Hippocampal formation (tissue), 2 donors: ENCODE measurements at places on chromosomes 13 and 19.
A peak's percentile ranks its signal among the peaks of the same experiment; 100 is the strongest.

DNA sequence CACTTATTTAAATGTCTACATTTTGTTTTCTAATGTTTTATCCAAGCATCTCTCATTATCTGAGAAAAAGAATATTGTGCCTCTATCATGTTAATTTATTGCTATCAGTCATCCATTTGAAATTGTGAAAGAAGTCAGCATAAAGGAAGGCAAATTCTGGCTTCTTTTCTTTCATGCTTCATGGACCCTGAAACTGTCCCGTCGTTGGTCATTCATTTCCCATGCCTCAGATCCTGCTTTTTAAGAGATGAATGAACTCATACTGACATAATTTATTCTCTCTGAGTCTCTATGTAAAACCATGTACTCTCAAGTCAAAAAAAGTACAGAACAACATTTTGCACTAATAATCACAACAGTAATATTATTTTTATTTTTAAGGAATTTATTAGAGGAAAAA is 2512.0 kb downstream of the PCDH9 start:
- no peak for DNase-seq

GRCh38 chr19:5336195-5336965 is 4.2 kb downstream of the PTPRS start:
- no peak for DNase-seq

GRCh38 chr13:113186061-113186900 is 22.2 kb downstream of the PCID2 start:
- DNase-seq: no peak

GRCh38 chr19:4636151-4636717 is 3.1 kb upstream of the TNFAIP8L1 start:
- peak; percentile 39 for DNase-seq

DNA sequence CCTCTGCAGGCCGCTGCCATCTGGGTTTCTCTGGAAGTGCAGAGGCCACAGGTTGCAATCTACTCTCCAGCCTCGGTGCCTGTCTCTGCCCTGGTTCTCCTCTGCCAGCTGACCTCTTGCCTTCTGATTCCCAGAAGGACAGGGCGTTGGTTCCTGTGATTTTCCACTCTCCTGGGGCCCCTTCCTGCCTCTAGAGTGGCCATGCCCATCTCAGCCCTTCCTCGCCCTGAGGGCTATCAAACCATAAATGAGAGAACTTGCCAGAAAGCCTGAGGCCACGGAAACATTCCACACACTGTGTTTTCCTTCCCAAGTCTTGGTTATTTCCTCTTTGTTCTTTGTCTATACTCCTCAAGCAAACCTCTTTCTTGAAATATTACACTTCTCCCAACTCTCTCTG is 146.2 kb downstream of the SHISA2 start:
- no peak for DNase-seq

- no peak for DNase-seq
Observed at GRCh38 chr13:73065665-73066340, 7.0 kb downstream of the KLF5 start.

DNA sequence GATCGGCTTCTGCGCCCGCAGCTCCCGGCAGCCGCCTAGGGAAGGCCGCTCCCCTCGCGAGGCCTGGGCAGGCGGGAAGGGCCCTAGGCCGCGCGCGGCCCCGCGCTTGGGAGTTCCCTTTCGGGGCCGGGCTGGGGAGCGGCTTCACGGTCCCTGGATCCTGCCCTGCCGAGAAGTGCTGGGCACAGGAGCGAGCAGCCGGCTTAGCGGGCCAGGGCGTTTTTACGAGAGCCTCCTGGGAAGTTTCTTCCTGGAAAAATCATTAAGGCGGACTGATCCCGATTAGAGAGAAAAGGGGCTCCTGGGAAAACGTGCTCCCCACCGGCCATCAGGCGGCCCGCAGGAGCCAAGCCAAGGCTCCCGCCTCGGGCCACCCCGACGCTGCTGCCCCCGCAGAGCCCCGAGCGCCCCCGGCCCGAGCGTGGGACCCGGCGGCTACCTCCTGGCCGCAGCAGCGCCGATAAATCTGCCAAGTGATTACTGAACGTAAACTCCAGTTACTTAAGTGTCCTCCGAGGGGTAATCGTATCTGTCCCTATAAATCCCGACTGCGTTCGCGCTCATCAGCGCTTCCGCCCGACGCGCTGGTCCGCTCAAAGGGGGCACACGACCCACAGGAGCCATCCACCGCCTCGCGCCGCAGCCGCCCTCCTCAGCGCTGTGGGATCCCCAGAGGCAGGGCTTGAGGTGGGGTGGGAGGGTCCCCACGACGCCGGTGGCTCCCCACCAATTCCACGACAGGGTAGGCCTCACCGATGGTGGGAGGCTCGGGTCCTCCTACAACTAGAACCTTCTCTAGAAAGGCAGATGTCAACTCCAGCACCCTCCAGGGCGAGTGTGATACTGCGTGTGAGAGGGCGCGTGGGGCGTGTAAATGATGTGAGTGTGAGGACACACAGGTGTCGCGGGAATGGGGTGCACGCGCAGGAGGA is 2.8 kb downstream of the ZIC5 start:
- DNase-seq: no peak

DNA sequence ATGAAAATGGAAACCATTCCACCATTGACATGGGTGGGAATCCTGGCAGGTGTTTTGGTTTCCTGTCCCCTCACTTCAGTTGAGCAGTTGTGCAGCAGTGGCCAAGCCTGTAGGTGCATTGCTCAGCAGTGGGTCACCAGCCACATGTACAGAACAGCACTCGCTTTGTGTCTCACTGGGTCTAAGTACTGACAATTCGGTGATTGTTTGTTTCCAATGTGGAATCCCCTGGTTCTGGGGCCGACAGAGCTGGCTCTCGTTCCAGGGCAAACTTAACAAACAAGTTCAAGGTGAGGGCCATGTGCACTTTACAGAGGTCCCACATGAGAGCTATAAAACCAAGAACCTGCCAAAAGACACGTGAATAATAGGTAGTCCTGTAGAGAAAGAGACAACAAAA is 54.1 kb upstream of the SPATA13 start:
- DNase-seq: peak; percentile 47

DNA sequence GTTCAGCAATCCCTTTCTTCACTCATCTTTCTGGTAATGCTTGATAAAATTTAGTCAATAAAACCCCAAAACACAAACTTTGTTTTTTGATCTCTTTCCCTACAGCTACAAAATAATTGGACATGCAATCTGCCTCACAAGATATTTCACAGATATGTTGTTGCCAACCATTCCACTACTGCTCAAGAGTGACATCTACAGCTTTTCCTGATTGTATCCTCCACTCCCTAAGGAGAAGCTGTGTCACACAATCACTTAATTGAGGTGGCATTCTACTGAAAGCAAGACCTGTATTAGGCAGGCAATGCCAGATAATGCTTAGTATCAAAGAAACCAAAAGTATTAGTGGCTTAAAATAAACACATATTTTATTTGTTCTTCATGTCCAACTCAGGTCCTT is 1646.2 kb upstream of the SPRY2 start:
- DNase-seq: no peak

DNA sequence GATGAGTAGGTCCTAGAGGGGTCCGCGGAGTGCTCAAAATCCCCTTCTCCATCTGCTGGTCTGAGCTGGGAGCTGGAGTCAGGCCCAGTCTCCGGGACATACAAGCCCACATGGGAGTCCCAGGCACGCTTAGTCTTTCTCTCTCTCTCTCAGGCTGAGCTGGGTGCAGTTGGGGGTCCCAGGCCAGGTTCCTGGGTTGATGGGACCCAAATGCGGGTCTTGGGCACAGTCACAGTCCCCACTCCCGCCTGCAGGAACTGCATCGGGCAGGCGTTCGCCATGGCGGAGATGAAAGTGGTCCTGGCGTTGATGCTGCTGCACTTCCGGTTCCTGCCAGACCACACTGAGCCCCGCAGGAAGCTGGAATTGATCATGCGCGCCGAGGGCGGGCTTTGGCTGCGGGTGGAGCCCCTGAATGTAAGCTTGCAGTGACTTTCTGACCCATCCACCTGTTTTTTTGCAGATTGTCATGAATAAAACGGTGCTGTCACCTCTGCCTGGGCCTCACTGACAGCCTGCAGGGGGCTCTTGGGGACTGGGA is 23.8 kb downstream of the CYP4F12 start:
- no peak for DNase-seq

- DNase-seq: no peak
Observed at GRCh38 chr13:66943530-66943929, 286.6 kb downstream of the PCDH9 start.

DNA sequence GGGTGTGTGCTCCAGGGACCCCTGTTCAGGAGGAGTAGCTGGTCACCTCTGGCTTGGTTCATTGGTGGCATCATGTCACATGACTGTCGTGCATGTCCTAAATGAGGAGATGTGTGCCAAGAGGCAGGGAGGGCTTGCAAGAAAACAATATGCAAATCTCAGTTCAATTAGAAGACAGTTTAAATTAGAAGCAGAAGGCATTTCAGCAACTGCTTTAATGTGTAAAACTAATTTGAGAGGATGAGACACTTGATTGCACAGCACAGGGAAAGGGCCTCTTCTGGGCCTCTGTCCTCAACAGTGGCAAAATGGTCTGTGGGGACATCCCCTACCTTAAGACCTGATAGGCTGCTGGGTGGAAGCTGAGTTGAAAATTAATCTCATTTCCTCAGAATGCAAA is 54.6 kb downstream of the SPATA13 start:
- no peak for DNase-seq

GRCh38 chr19:1069009-1069779 is 2.2 kb downstream of the ARHGAP45 start:
- peak; percentile 16 for DNase-seq

GRCh38 chr13:60418954-60419353 is 21.9 kb downstream of the TDRD3 start:
- DNase-seq: no peak

- DNase-seq: no peak
Observed at GRCh38 chr19:38265921-38266429, 1.6 kb downstream of the SPINT2 start.

GRCh38 chr13:92259523-92259922 is 861.1 kb downstream of the GPC5 start:
- no peak for DNase-seq

- no peak for DNase-seq
Observed at GRCh38 chr13:111337206-111337605, 16.8 kb downstream of the TEX29 start.

- DNase-seq: no peak
Observed at GRCh38 chr13:106038752-106039151, 496.7 kb downstream of the EFNB2 start.

- no peak for DNase-seq
Observed at GRCh38 chr13:39039041-39039440, 785 bp downstream of the NHLRC3 start.

- no peak for DNase-seq
Observed at GRCh38 chr13:112510987-112511685, 76.8 kb downstream of the TUBGCP3 start.

- no peak for DNase-seq
Observed at GRCh38 chr19:17965370-17966128, 1.4 kb upstream of the KCNN1 start.

GRCh38 chr13:35387682-35388250 is 88.7 kb downstream of the MAB21L1 start:
- no peak for DNase-seq

DNA sequence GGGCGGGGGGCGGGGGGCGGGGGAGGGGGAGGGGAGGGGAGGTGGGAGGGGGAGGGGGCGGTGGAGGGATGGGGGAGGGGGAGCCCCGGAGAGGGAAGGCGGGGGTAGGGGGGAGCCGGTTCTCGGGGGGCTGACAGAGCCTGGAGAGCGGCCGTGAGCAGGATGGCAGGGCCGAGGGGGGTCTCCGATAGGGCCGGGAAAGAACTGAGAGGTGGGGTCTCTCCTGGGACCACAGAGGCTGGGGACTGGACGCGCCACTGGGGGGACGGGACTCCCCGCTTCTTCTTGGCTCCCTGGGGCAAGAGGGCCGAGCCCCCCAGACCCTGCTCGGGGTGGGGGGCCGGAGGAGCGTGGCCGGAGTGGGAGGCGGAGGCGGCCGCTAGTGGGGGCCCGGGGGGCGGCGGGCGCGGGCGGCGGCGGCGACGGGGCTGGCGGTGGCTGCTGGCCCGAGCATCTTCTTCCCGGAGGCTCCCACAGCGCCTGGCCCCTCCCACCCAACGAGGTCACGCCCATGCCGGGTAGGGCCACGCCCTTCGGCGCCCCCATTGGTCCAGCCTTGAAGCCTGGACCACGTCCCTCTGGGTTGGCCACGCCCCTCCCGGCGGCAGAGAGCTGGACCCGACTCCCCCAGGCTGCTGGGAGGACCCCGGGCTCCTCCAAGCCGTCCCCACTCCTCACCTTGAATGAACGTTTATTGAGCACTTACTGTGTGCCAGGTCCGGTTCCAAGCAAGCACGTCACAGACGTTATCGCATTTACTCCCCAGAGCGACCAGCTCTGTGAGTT is at the start of gene NOVA2:
TSS of gene NOVA2 (minus strand) at position 313 of the 786 bp plus-strand sequence. CDS start 514 bp downstream, outside the sequence.
- peak; percentile 65 for DNase-seq

- DNase-seq: no peak
Observed at GRCh38 chr19:9881720-9882119, 46.6 kb downstream of the PIN1 start.

DNA sequence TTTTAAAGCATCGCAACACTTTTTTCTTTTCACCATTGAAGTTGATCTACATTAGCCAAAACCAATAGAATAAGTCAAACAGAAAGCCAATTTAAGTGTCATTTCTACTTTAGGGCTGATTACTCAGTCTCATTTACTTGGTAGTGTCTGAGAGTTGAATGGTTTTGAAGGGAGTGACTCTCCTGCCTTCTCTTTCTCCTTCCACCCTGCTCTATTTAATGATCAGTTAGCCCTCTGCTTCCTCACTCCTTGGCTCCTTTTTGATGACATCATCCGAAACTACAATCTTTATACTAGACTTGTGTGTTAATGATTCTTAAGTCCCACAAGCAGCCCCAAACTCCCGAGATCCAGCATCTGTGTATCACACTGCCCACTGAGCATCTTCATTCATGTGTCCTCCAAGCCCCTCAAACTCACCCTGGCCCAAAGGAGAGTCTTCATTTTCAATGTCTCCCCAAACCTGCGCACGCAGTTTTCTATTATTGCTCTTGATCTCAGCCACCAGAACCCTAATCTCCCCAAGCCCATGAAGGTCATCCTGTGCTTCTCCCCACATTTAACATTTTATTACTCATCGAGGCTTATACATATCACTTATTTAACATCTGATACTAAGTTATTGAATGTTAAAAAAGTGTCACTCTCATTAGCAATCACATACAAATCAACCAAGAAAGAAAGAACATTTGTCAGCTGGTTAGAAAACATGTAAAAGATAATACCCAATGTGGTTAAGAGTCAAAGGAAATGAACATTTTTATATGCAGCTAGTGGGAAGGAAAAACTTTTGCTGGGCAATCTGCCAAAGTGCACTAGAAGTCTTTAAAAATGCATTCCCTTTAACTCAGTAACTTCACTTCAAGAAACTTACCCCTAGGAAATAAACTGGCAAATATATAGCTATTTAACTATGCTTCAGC is 32.2 kb upstream of the ARGLU1 start:
- no peak for DNase-seq
